ENCODE measurements at places on chromosomes 2 and 18. TPM values are rescaled to one million over a fixed set of nuclear protein-coding genes. Genes with fewer than 3 reads are reported as not detected.

GRCh38 chr2:64225491-64225890, 81.3 kb upstream of the PELI1 start:
- no peaks in the 10 kb centered on the region for H3K27me3 ChIP-seq
- H3K36me3 ChIP-seq: no peaks in the 10 kb centered on the region
- no peak overlapping the region for H3K4me3 ChIP-seq
- no peak for DNase-seq

GRCh38 chr18:25239151-25239550, 112.8 kb downstream of the ZNF521 start:
- peaks cover 37% of the 10 kb centered on the region for H3K4me1 ChIP-seq
- no peak overlapping the region for H3K4me3 ChIP-seq
- H3K27ac ChIP-seq: no peak overlapping the region
- no peak for DNase-seq

GRCh38 chr18:11951390-11951851, 29.9 kb upstream of the IMPA2 start:
- no peaks in the 10 kb centered on the region for H3K27me3 ChIP-seq
- H3K4me1 ChIP-seq: peaks cover 11% of the 10 kb centered on the region
- H3K4me3 ChIP-seq: no peak overlapping the region
- DNase-seq: no peak

DNA sequence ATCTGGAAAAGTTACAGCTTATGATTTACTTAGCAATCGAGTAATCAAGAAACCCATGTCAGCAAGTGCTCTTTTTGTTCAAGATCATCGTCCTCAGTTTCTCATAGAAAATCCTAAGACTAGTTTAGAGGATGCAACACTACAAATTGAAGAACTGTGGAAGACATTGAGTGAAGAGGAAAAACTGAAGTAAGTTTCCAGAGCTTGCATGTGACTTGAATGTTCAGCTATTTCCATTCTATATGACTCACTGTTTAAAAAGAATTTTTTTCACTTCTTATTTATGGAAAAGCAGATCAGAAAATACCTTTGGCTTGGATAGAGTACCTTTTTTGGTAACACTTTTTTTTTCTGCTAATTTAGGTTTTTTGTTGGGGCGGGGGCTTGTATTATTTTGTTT, 70.7 kb downstream of the PMS1 start:
- DNase-seq: no peak
- peaks cover 34% of the 10 kb centered on the region for H3K36me3 ChIP-seq
- H3K27ac ChIP-seq: no peak overlapping the region
- no peaks in the 10 kb centered on the region for H3K27me3 ChIP-seq

- no peak overlapping the region for H3K27ac ChIP-seq
- H3K27me3 ChIP-seq: no peaks in the 10 kb centered on the region
- no peaks in the 10 kb centered on the region for H3K4me1 ChIP-seq
- H3K4me3 ChIP-seq: no peak overlapping the region
These were observed 15.3 kb upstream of the ARID5A start for GRCh38 chr2:96521219-96521618.

- no peaks in the 10 kb centered on the region for H3K36me3 ChIP-seq
- H3K27me3 ChIP-seq: no peaks in the 10 kb centered on the region
- no peak for DNase-seq
- H3K4me3 ChIP-seq: no peak overlapping the region
- H3K27ac ChIP-seq: no peak overlapping the region
- no peaks in the 10 kb centered on the region for H3K4me1 ChIP-seq
These were observed 93.7 kb downstream of the CERKL start for GRCh38 chr2:181563101-181563692.

DNA sequence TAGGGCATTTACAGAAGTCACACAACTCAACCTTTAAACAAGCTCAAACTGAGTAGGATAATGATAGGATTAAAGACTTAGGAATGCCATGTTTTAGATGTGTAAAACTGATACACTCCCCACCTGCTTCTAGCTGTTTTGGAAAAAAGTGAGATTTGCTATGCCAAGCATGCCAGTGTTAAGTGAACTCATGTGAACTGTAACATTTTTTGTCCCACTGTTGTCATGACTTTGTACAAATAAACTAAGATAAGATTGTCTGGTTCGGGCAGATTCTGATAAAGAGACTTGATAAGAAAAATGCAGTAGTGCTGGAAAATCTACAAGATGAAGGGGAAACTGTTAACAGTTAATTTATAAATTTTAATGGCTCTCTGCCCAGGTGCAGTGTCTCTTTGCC, 66.5 kb downstream of the GLS start:
- no peaks in the 10 kb centered on the region for H3K27me3 ChIP-seq
- peaks cover 26% of the 10 kb centered on the region for H3K4me1 ChIP-seq
- DNase-seq: no peak
- no peaks in the 10 kb centered on the region for H3K36me3 ChIP-seq
- no peak overlapping the region for H3K4me3 ChIP-seq

- H3K27ac ChIP-seq: no peak overlapping the region
- no peak overlapping the region for H3K4me3 ChIP-seq
- no peaks in the 10 kb centered on the region for H3K36me3 ChIP-seq
- no peaks in the 10 kb centered on the region for H3K27me3 ChIP-seq
These were observed 27.2 kb downstream of the EDAR start for GRCh38 chr2:108961796-108962195.

- no peaks in the 10 kb centered on the region for H3K36me3 ChIP-seq
- H3K27me3 ChIP-seq: no peaks in the 10 kb centered on the region
- no peak overlapping the region for H3K27ac ChIP-seq
- no peak overlapping the region for H3K4me3 ChIP-seq
- no peak for DNase-seq
- peaks cover 2% of the 10 kb centered on the region for H3K4me1 ChIP-seq
These were observed 207.0 kb downstream of the GLI2 start for GRCh38 chr2:120942658-120943057.

GRCh38 chr2:207632575-207633493, 7.6 kb upstream of the METTL21A start:
- DNase-seq: no peak
- no peak overlapping the region for H3K4me3 ChIP-seq
- H3K4me1 ChIP-seq: no peaks in the 10 kb centered on the region
- no peaks in the 10 kb centered on the region for H3K27me3 ChIP-seq
- no peaks in the 10 kb centered on the region for H3K36me3 ChIP-seq

- DNase-seq: no peak
- no peak overlapping the region for H3K4me3 ChIP-seq
- peaks cover 32% of the 10 kb centered on the region for H3K27me3 ChIP-seq
- H3K4me1 ChIP-seq: no peaks in the 10 kb centered on the region
- no peaks in the 10 kb centered on the region for H3K36me3 ChIP-seq
- no peak overlapping the region for H3K27ac ChIP-seq
These were observed 3.1 kb upstream of the SDC1 start for GRCh38 chr2:20227894-20228505.

The PROM2 gene
- total RNA-seq: 0.83 TPM

DNA sequence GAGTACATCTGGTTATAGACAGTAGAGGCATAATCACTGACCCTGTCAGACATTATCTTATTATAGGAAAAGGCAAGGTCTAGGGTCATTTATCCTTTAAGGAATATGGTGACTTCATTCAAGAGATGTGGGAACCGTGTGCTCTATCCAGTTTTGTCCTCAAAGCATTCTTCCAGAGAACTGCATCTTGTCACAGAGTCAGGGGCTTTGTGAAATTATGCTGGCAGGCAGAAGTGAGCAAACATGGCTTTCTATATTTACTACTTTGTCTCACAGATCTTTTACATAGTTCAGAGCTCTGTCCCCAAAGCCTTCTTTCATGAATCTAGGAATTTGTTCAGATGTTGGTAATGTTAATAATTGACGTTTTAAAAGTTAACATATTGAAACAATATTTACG, 177.4 kb downstream of the ASXL3 start:
- H3K27me3 ChIP-seq: no peaks in the 10 kb centered on the region
- H3K36me3 ChIP-seq: no peaks in the 10 kb centered on the region
- H3K4me1 ChIP-seq: no peaks in the 10 kb centered on the region
- no peak for DNase-seq
- H3K27ac ChIP-seq: no peak overlapping the region

GRCh38 chr2:74908748-74909444, 49.5 kb upstream of the POLE4 start:
- H3K36me3 ChIP-seq: no peaks in the 10 kb centered on the region
- no peaks in the 10 kb centered on the region for H3K4me1 ChIP-seq
- H3K27ac ChIP-seq: no peak overlapping the region

GRCh38 chr2:223043164-223043941, 8.6 kb upstream of the KCNE4 start:
- peaks cover 4% of the 10 kb centered on the region for H3K4me1 ChIP-seq
- no peaks in the 10 kb centered on the region for H3K27me3 ChIP-seq
- DNase-seq: peak; percentile 18
- no peak overlapping the region for H3K4me3 ChIP-seq
- H3K27ac ChIP-seq: no peak overlapping the region

DNA sequence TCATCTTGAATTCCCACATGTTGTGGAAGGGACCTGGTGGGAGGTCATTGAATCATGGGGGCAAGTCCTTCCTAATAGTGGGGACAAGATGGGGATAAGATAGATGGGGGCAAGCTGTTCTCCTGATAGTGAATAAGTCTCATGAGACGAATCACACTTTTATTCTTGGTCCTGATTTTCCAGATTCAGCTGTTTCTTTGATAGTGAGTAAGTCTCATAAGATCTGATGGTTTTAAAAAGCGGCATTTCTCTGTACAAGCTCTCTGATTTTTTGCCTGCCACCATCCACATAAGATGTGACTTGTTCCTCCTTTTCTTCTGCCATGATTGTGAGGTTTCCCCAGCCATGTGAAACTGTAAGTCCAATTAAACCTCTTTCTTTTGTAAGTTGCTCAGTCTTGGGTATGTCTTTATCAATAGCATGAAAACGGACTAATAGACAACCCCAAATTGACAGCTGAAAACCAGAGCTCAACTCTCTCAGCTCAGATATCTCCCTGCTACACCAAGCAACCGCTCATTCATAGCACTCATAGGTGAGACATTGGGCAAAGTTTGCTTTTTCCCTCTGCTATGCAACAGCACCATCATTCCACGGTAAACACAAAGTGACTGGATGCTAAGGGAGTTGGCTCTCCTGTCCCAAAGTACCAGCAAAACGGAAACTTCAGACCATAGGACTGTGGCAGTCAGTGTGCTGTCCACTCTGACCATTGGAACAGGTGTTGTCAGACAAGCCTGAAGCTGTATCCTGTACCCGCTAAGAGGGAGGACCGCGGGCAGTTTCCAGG, 44.9 kb upstream of the TBC1D8 start:
- peaks cover 27% of the 10 kb centered on the region for H3K4me1 ChIP-seq
- no peak overlapping the region for H3K4me3 ChIP-seq
- H3K27ac ChIP-seq: no peak overlapping the region

GRCh38 chr18:25225151-25225550, 126.8 kb downstream of the ZNF521 start:
- DNase-seq: no peak
- H3K4me1 ChIP-seq: peaks cover 28% of the 10 kb centered on the region
- H3K27ac ChIP-seq: no peak overlapping the region

GRCh38 chr2:238134393-238134785, 4.1 kb upstream of the KLHL30 start:
- no peaks in the 10 kb centered on the region for H3K27me3 ChIP-seq
- H3K36me3 ChIP-seq: no peaks in the 10 kb centered on the region
- H3K27ac ChIP-seq: no peak overlapping the region
- DNase-seq: peak; percentile 2
- peaks cover 31% of the 10 kb centered on the region for H3K4me1 ChIP-seq
- H3K4me3 ChIP-seq: no peak overlapping the region

DNA sequence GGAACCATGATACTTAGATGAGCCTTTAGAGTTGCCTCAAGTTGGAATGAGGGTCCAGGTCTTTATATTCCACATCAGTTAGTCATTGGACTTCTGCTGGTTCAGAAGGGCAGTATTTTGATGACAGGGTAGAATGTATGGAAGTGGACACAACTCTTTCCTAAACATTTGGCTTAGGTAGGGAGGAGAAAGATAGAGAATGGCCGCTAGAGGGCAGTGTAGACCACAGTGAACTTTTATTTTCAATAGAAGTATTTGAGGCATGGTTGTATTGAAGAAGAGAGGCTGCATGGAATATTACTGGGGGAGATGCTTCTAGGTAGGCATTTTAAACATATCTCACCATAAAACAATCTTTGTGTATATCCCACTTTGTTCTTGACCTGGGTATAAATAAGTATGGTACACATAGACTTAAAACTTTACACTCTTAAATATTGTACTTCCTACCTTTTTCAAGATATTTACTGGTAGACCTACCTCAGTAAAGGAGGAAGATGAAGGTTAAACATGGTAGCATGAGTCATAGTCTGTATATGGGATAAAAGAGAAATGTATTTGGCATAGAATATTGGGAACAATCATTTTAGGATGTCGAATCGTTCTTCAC, 497.6 kb upstream of the FAM98A start:
- DNase-seq: no peak
- H3K36me3 ChIP-seq: no peaks in the 10 kb centered on the region
- H3K27ac ChIP-seq: no peak overlapping the region
- H3K4me1 ChIP-seq: no peaks in the 10 kb centered on the region
- H3K4me3 ChIP-seq: no peak overlapping the region

The CFAP221 gene
- total RNA-seq: 0.47 TPM

The FECH gene
- 33.8 TPM for total RNA-seq

DNA sequence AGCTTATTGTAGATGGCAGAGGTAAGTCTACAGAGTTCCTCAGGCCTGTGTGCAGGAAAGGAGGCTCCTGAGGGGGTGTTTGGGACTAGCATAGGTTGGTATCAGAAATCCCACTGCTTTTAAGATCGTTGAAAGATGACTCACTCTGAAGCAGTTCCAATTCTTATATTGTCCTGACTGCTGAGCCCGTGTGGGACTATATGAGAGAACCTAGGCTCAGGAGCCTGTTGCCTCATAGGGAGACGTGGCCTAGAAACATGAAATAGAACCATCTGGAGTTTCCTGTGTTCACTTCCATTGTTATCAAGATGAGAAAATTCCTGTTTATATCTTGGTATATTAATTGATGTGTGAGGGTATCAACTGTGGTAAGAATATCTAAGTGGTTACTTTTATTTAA, 5.7 kb downstream of the CCT7 start:
- H3K36me3 ChIP-seq: no peaks in the 10 kb centered on the region
- no peak overlapping the region for H3K4me3 ChIP-seq
- no peak for DNase-seq
- no peak overlapping the region for H3K27ac ChIP-seq
